HS-5 (cell line): ENCODE measurements at places on chromosomes 2 and 18.

- no peak for DNase-seq
These were observed 1398.5 kb upstream of the CELF4 start for GRCh38 chr18:38963943-38964660.

DNA sequence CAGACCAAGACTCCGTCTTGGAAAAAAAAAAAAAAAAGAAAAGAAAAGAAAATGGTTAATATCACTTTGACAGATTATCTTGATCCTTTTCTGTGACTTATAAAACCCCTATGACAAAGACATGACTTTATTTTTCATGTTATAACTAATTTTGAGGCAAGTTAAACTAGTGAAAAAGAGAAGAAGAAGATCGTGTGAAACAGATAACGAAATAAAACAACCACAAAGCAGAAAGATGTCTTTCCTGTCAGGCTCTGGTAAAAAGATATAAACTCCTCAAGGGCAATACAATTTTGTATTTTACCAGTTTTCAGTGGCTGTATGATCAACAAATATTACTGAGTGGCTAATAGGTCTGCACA lies 13.4 kb upstream of the RBMS1 start:
- DNase-seq = no peak

DNA sequence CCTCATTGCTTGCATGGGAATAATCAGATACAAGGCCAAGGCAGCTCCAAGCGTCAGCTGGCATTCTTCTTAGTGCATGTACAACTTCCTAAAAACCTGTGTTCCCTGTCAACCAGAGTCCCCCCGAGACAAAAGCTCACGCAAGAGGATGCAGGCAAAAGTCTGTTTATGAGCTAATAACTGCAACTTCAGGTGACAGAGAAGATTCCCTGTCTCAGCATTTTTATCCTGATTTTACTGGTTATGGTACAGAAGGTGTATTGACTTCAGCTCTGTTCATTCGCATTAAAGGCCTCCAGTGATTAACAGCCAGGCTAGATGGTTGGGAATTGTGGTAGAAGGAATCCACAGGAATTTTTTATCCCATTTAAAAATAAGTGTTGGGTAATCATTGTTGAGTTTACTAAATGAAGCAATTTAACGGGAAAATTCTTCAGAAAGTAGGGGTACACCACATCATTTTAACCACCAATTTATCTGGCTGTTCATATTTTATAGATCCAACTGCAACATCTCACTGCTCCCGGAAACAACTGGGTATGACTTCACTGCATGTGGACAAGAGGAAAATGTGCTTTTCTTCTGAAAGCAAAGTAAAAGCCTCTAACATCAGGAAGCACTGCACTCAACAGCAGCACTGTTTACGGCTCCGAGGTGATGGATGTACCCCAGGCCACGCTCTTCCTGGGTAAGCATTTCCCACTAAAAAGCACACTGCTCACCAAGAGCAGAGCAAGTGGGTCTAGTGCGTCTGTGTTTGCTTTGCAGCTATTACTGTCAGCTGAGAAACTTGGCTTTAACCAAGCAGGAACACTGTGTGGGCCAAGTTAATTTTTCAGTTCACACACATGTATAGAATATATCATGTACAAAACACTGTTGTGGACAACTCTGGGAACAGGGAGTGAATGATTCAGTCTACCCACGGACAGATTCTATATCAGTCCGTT lies 31.9 kb downstream of the CCBE1 start:
- DNase-seq = no peak

DNA sequence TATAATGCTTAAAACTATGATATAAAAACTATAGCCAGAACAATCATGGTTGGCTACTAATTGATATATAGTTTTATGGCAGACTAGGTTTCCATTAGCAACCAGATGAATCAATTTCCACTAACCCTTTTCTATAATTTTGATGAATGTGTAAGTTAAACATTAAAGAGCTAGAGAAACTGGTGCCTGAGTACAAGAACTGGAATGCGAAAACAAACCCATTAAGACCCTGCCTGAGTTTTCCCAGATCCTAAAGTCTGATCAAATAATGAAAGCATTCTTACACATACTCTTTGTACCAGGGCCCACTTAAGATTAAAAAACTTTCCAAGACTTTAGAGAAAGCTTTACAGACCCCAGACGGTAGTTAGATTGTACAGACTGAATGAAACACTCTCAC lies 21.3 kb downstream of the MRPL19 start:
- no peak for DNase-seq

- DNase-seq = no peak
These were observed 28.4 kb downstream of the ACTR2 start for GRCh38 chr2:65256054-65256453.

DNA sequence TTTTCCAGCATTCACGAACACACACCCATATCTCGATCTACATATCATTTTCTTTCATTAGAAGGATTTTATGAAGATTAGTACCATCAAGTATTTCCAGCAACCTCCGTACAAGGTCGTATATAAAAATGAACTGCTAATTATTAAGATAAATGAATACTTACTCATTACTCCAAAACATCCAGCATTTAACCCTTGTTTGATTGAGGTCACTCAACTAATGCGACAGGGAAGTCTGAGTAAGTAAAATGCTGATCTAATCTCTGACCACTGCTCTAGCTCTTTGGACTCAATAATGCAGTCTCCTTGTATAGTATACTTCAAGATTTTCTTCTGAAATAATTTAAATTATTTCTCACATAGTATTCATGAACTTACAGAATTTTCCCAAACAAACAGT lies 2.0 kb downstream of the ABHD3 start:
- DNase-seq = no peak

- DNase-seq = no peak
These were observed 58.0 kb downstream of the CCDC88A start for GRCh38 chr2:55361465-55362189.

GRCh38 chr18:21112543-21113105 lies 1.0 kb upstream of the ROCK1 start:
- no peak for DNase-seq

DNA sequence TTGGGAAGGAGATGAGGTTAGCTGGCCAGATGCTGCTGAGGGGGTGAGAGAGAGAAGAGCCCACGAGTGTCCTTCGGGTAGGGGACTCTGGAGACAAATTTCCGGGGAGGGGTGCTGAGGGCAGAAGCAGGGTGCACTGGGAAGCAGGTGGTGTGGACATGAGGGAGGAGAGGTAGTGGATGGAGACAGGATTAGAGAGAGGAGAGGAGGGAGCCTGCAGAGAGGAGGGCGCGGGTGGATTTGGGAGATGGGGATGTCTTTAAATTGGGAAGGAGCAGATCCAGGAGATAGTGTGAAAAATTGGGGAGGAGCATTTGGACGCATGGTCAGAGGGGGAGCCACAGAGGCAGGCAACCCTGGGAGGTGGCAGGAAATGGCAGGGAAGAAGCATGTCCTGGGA lies 154.7 kb downstream of the DYSF start:
- no peak for DNase-seq

DNA sequence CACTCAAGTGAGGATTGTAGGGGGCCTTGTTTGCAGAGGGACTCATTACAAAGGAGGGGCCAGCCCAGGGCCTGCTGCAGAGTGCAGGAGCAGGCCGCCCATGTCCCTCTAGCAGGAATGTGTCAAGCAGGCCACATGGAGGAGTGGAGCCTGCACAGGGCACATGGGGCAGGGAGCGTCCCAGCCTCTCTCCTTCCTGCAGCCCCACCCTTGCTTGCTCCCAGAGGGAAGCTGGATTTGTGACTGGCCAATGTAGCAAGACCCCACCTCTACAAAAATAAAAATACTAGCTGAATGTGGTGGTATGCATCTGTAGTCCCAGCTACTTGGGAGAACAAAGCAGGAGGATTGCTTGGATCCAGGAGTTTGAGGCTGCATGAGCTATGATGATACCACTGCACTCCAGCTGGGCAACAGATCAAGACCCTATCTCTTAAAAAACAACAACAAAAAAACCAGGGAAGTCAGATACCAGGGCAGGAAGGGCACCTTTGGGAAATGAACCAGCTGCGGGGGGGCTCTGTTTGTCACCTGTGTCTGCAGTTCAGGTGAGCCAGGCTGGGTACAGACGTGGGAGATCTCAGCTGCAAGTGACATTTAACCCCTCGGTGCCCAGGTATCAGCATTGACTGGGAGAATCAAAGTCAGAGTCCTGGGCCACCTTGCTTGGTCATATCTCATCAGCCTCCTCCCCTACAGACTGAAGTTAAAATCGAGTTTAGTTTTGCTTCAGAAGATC lies 27.7 kb downstream of the IMPA2 start:
- DNase-seq = no peak

GRCh38 chr2:38743672-38744398 lies 7.3 kb downstream of the SRSF7 start:
- no peak for DNase-seq

DNA sequence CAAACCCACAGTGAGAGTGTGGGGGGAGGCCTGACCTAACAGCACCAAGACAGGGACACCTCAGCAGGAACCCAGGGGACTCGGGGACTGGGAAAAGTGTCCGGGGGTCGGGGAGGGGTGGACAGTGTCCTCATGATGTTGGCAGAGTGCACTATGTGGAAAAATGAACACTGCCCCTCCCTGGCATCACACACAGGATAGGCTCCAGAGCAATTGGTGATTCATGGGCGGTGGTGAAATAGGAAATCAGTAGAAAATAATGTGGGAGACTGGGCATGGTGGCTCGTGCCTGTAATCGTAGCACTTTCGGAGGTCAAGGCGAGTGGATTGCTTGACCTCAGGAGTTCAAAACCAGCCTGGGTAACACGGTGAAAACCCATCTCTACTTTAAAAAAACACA lies 3.6 kb upstream of the ANO7 start:
- DNase-seq = no peak

DNA sequence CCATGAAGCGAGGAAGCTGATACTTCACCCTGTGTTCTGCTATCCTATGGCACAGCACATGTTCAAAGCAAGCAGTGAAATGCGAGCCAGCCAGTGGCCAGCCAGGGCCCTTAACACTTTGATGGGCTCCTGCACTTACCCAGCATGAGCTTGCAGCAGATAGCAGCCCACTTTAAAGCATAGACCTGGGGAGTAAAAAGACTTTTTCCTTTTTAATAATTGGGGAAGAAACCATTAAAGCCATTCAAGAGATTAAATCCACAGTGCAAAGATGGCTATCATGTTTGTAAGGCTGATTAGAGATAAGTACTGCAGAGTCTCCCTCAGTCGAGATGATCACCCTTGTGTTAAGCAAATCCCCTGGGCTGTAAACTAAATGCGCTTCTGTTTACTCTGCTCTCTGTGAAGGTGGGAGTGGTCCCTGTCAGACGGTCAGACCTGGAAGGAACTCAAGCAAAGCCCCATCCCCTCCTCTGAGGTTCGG lies 15.7 kb downstream of the CCBE1 start:
- no peak for DNase-seq

GRCh38 chr2:62540408-62541168 lies 34.6 kb upstream of the TMEM17 start:
- DNase-seq = no peak

- DNase-seq = peak; percentile 20
These were observed 84.9 kb upstream of the ZFP36L2 start for GRCh38 chr2:43311276-43311675.

GRCh38 chr2:38512211-38512610 lies 90.5 kb downstream of the HNRNPLL start:
- no peak for DNase-seq

- no peak for DNase-seq
These were observed 46.8 kb downstream of the RHBDD1 start for GRCh38 chr2:226882606-226883005.

GRCh38 chr2:215407590-215408264 lies 28.1 kb downstream of the FN1 start:
- no peak for DNase-seq

GRCh38 chr18:63002305-63002704 lies 287.0 kb downstream of the PHLPP1 start:
- no peak for DNase-seq

GRCh38 chr2:18934886-18935285 lies 345.5 kb upstream of the NT5C1B start:
- no peak for DNase-seq

DNA sequence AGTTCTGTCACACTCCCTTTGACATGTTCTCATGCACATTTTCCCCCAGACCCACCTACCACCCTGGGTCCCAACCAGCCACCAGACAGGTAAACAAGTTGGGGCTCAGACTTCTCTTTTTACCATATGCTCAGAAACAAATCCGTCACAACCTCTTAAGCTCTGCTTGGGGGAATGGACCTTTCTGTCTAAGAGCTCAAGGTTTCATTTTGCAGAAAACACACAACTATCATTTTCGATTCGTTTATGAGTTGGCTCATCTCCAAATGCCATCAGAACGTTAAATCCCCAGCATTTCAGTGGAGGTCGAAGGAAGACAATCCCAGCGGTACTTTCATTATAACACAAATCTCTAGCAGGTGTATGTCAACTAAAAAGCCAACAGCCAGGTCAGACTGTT lies 30.6 kb upstream of the NCK2 start:
- DNase-seq = no peak

GRCh38 chr2:219076253-219076652 lies 15.5 kb upstream of the IHH start:
- DNase-seq = no peak

GRCh38 chr2:2795438-2796091 lies 464.5 kb upstream of the MYT1L start:
- DNase-seq = no peak
